ENCODE measurements at places on chromosomes 5 and 9. TPM values are rescaled to one million over a fixed set of nuclear protein-coding genes. Genes with fewer than 3 reads are reported as not detected.
A peak's percentile ranks its signal among the peaks of the same experiment; 100 is the strongest.

Gene GPX3
- 6.3 TPM for total RNA-seq

Gene GMCL2
- not detected for total RNA-seq

GRCh38 chr5:62376064-62376463 is 27.6 kb downstream of the DIMT1 start:
- DNase-seq, result no peak

- no peak for DNase-seq
These were observed 376 bp downstream of the ANKRD18B start for GRCh38 chr9:33524306-33524947.

- no peak for DNase-seq
These were observed 14.7 kb upstream of the NOTCH1 start for GRCh38 chr9:136560586-136560985.

DNA sequence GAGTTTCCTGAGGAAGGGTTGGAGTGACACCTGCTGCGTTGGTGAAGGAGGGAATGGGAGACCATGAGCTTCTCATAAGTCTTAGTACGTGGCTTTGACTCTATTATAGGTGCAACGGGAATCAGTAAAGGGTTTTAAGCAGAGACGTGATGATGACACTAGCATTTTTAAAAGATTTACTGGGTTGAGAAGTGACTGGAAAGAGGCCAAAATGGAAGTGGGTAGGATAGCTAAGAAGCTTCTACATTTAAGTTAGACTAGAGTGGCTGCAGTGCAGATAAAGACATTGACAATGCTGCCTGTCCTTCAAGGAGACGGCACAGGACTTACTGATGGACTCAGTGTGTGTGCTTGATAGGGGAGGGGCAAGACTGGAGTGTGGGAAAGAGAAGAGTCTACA is 6.2 kb downstream of the GAPT start:
- no peak for DNase-seq

DNA sequence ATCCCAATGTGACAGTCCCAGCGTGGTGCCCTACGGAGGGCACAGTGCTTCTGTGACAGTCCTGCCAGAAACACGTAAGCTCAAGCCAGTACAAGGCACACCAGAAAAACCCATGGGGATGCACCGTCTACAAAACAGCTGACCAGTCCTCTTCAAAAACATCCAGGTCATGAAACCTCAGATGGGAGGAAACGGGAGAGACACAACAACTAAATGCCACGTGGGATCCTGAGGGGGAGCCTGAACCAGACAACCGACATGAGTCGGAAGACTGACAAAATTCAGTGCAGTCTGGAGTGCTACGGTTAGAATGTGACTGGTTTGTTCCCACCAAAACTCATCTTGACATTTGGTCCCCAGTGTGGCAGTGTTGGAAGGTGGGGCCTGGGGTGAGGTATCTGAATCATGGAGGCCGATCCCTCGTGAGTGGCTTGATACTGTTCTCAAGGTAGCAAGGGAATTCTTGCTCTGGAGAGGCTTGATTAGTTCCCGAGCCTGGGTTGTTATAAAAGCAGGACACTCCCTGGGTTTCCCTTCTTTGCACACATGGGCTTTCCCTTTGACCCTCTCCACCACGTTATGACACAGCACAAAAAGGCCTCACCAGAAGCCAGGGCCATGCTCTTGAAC is 55.4 kb downstream of the ADAMTS2 start:
- no peak for DNase-seq

DNA sequence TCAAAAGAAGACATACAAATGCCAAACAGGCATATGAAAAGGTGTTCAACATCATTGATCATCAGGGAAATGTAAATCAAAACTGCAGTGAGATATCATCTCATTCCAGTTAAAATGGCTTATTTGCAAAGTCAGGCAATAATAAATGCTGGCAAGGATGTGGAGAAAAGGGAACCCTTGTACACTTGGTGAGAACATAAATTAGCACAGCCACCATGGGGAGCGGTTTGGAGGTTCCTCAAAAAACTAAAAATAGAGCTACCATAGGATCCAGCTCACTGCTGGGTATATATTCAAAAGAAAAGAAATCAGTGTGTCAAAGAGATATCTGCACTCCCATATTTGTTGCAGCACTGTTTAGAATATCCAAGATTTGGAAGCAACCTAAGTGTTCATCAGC is 50.3 kb downstream of the AP3S1 start:
- DNase-seq, result no peak

- no peak for DNase-seq
These were observed 47.8 kb upstream of the IER5L start for GRCh38 chr9:129225815-129226214.

Gene TNC
- total RNA-seq, result 0.07 TPM

GRCh38 chr5:88792144-88792840 is 90.7 kb downstream of the MEF2C start:
- DNase-seq, result no peak

Gene GNA14
- 3.2 TPM for total RNA-seq

Gene PLAC8L1
- total RNA-seq, result not detected

DNA sequence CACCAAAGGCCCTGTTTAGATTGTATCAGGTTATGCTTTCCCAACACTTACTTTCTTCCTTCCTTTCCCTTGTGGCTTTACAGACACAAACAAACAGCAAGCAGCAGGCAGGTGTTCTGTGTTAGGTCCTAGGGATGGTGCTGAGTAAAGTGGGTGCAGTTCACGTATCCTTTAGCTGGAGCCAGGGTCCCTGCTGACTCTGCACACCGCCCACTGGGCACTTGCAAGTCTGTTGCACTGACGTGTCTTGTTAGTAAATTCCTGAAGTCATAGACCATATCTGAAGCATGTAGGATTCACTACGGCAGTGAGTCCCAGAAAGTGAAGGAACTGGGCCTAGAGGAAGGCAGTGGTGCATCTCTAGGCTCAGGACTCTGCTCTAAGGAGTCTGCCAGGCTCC is 96.5 kb downstream of the DAPK1 start:
- no peak for DNase-seq

- DNase-seq, result no peak
These were observed 21.2 kb downstream of the FYB1 start for GRCh38 chr5:39198127-39198526.

GRCh38 chr5:16520841-16521240 is 55.2 kb upstream of the ZNF622 start:
- DNase-seq, result no peak

- peak; percentile 86 for DNase-seq
These were observed 124.3 kb downstream of the SUSD1 start for GRCh38 chr9:112050544-112051475.

Gene SMIM33
- total RNA-seq, result not detected

Gene PCDHGA6
- total RNA-seq, result 1.3 TPM

Gene OTULINL
- total RNA-seq, result 0.14 TPM

DNA sequence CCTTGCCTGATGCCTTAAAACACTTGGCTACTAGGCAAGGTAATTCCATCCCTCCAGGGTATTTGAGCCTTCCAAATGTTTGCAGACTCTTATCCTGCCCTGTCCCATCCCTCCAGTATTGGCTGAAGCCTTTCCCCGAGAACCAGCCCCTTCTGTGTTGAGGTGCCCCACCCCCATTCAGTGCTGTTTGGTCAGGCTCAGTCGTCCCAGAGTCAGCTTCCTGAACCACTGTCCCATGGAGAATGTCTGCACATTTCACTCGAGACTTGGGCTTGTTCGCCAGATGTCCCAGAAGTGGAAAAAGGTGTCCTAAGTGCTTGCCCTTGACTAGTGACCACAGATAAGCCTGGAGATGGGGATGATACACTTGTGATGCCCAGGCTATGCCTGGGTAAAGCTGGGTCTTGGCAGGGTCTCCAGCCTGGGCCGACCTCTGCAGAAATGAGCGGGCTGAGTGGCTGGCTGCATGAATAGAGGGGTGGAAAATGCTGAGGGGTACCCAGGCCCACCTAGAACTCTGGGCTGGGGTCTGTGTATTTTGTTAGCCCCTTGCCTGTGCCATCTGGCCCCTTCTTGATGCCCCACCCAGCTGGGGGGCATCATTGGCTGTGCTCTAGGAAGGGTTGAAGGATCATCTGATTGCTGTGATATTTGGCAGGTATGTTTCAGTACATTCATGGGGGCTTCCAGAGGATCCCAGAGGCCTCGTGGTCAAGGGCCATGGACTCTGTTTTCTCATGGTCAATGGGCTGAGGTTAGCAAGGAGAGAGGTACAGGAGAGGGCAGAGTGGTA is 178.4 kb downstream of the MACROH2A1 start:
- DNase-seq, result no peak

Gene CAST
- 109 TPM for total RNA-seq

DNA sequence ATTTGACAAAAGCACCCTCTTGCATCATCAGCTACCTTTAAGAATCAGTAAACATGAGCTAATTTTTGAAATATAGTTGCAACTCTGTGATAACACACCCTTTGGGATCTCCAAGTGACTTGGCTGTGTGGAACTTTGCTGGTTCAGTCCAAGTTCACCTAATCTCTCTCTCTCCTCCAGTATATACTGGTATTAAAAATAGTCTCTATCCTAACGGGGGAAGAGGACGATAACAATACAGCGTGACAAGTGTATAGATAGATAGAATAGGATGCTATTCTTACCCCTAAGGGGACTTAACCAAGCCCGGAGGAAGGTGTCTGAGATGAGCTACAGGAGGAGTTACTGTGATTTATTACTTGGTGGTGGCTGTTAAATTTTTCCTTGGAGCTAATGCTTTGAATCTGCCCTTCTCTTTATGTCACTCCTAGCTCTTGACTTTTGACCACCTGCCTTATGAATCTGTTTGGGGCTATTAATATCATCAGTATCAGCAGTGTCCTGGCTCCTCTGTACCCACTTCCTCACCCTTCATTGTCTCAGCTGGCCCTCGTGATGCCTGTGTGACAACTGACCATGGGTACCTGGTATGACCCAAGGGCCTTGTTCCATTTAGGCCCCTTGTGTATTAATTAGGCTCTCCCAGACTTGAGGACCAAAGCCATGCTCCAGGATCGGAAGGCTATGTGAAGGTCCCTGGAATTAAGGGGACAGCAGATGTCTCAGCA is 223.9 kb downstream of the SREK1 start:
- DNase-seq, result no peak

Gene PCDHGC5
- 0.53 TPM for total RNA-seq

DNA sequence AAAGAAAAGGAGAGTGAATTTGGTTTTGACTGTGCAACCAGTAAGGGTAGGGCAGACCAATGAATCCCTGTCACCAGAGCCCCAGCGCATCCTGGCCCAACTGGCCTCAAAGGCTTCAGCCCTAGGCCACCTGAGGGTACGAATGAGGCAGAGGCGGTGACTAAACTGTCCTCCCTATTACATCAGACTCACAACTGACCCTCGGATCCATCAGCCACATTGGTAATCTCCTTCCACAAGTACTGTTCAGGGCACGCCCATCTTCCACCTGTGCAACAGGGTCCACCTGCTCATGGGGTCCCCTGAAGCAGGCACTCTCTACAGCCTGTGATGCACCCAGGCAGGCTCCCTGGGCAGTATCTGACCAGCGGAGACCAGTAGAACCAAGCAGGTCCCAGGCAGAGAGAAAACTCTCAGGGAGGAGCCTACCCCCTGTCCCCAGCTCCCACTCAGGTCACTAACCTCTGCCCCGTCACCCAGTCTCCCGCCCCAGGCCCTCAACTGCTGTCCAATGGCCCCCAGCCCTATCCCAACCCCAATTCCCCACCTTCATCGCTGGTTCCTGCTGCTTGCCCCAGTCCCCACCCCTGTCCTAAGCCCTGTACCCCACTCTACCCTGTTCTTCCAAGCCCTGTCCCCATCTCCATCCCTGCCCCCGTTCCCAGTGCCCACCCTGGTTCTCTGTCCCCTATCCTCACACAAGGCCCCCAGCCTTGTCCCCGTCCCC is 904 bp downstream of the EDF1 start:
- no peak for DNase-seq

Gene ZNF782
- 2.9 TPM for total RNA-seq

- no peak for DNase-seq
These were observed 26.8 kb downstream of the FREM1 start for GRCh38 chr9:14883310-14883944.

DNA sequence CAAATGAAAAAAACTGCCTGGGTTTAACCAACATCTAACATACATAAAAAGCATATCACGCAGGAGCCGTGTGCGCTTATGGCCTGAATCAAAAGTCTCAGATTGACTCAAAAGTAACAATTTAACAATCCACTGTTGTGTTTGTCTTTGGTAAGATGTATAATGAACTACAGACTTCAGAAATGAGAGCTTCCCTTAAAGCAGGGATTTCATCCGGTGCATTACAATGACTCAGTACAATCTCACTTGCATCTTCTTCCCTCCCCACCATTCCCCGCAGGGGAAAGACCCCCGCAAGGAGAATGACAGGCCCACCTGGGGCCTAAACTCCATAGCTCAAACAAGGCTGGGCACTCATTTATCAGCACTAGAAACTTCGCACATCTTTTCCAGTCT is 1.4 kb downstream of the ZFR start:
- no peak for DNase-seq

Gene PCA3
- total RNA-seq, result 1.2 TPM

DNA sequence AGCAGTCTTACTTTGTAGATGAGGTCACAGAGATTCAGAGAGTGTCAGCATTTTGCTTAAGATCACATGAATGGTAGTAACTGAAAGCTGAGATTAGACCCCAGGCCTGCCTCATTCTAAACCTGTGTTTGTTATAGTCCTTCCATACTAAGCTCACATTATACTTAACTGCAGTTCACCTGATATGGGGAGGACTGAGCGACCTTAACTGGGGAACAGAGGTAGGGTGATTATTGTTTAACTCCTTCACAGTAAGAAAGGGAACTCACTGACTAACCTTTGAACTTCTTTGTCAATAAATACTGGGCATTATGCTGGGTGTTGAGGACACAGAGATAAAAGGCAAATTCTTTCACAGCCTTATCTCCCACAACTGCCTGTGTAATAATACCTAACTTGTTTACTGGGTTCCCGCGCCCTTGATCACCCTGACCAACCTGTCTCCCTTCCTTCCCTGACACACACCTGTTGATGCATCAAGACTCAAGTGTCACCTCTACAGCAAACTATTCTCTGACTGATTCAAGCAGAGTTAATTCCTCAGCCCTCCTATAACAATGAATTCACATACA is 27.2 kb downstream of the DEPDC1B start:
- DNase-seq, result no peak

Gene ABCA2
- 7.9 TPM for total RNA-seq

GRCh38 chr5:61626639-61627282 is 294.7 kb downstream of the ZSWIM6 start:
- no peak for DNase-seq

Gene PCDHA13
- under 0.01 TPM for total RNA-seq

GRCh38 chr9:30065888-30066287 is 2318.6 kb upstream of the ACO1 start:
- no peak for DNase-seq

DNA sequence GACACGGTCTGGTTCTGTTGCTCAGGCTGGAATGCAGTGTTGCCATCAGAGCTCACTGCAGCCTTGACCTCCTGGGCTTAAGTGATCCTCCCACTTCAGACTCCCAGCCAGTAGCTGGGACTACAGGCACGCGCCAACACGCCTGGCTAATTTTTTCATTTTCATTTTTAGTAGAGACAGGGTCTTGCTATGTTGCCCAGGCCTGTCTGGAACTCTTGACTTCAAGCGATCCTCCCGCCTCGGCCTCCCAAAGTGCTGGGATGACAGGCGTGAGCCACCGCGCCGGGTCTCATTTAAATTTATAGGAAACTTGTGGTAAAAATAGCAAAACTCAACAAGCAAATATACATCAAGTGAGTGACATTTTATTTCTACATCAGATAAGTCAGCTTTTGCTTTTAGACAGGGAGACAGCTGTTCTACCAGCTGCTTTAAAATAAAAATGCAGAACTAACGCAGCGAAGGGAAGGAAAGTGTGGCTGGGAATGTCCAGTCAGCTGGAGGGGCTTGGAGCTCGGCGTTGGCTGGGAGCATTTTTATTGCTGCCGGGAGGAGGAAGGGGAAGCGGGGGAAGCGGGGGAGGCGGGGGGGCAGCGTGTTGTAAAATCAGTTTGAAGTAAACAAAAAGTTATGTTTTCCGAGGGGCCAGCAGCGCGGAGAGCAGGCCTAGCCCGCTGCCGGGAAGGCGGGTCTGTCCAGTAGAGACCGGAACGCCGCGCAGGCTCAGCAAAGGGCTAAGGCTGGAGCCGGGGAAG is 707 bp upstream of the ZFYVE16 start:
- DNase-seq, result peak; percentile 50
